ENCODE measurements at places on chromosomes 4 and X. TPM values are rescaled to one million over a fixed set of nuclear protein-coding genes. Genes with fewer than 3 reads are reported as not detected.

Gene FAM53A
- 2.3 TPM for total RNA-seq

Gene TACC3
- total RNA-seq, result 4.6 TPM

Gene VEGFD
- total RNA-seq, result 2.0 TPM

Gene RTL9
- 0.17 TPM for total RNA-seq

Gene VCX2
- not detected for total RNA-seq

Gene CT45A1
- not detected for total RNA-seq

Gene SLITRK2
- total RNA-seq, result not detected

Gene GJB1
- total RNA-seq, result not detected

Gene PITX2
- 0.99 TPM for total RNA-seq

Gene BCORL1
- 4.2 TPM for total RNA-seq

Gene PASD1
- total RNA-seq, result not detected

Gene CXCL11
- total RNA-seq, result 0.15 TPM

Gene APOO
- 7.1 TPM for total RNA-seq

Gene SPATA18
- total RNA-seq, result 44.8 TPM

Gene PRKX
- total RNA-seq, result 23.0 TPM

Gene PABPC1L2B
- not detected for total RNA-seq

Gene HTN1
- total RNA-seq, result not detected

Gene TBX22
- not detected for total RNA-seq

Gene MTNR1A
- not detected for total RNA-seq

Gene HTR2C
- not detected for total RNA-seq

Gene LINC00632
- 1.7 TPM for total RNA-seq

Gene PRRG3
- 4.6 TPM for total RNA-seq

Gene ATP1B4
- total RNA-seq, result not detected

Gene TSPAN7
- total RNA-seq, result not detected

Gene TCEAL2
- total RNA-seq, result 0.17 TPM

Gene GLUD2
- 2.2 TPM for total RNA-seq

Gene MGAT4D
- under 0.01 TPM for total RNA-seq

Gene TCP11X2
- not detected for total RNA-seq

Gene SPANXN3
- total RNA-seq, result not detected

Gene MYOZ2
- total RNA-seq, result 0.15 TPM

Gene ITIH6
- total RNA-seq, result not detected

Gene FOXR2
- total RNA-seq, result not detected

Gene GABRA4
- total RNA-seq, result not detected

Gene TLR1
- total RNA-seq, result 2.2 TPM

All from smooth muscle cell of trachea (primary cell).